ENCODE measurements at places on chromosomes 1 and 21.

- no peak for DNase-seq
Observed at GRCh38 chr1:97489834-97490233, 431.0 kb downstream of the DPYD start.

GRCh38 chr21:32844653-32845436, 73.3 kb upstream of the PAXBP1 start:
- DNase-seq = no peak

- no peak for DNase-seq
Observed at GRCh38 chr1:207335695-207336363, 14.4 kb downstream of the CD55 start.

GRCh38 chr1:64337926-64338325, 132.0 kb upstream of the CACHD1 start:
- no peak for DNase-seq

- DNase-seq = no peak
Observed at GRCh38 chr1:86416343-86416742, 7.6 kb upstream of the CLCA2 start.

DNA sequence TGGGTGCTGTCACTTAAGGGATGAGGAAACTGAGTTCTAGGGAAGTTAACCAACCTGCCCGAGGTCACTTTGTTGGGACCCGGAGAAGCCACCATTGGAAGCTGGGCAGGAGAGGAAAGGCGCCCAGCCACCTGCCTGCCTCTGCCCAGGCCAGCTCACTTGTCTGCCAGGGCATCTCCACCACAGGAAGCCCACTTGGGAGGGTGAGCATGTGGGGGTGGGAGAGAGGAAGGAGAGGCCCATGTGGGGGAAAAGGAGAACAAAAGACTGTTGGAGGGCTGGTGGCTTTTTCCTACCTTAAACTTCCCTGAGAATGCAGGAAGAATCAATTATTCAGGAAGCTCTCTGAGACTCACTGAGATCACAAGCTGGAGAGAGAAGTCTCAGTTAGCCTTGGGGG, 43.8 kb upstream of the SELENON start:
- DNase-seq = no peak

DNA sequence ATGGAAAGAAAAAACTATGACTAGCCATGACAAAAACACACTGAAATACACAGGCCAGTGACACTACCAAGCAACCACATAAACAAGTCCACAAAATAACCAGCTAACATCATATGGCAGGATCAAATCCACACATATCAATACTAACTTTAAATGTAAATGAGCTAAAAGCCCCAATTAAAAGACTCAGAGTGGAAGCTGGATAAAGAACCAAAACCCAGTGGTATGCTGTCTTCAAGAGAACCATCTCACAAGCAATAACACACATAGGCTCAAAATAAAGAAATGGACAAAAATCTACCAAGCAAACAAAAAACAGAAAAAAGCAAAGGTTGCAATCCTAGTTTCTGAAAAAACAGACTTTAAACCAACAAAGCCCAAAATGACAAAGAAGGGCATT, 476.2 kb upstream of the BEND5 start:
- no peak for DNase-seq

GRCh38 chr1:199799116-199799515, 228.4 kb upstream of the NR5A2 start:
- no peak for DNase-seq

DNA sequence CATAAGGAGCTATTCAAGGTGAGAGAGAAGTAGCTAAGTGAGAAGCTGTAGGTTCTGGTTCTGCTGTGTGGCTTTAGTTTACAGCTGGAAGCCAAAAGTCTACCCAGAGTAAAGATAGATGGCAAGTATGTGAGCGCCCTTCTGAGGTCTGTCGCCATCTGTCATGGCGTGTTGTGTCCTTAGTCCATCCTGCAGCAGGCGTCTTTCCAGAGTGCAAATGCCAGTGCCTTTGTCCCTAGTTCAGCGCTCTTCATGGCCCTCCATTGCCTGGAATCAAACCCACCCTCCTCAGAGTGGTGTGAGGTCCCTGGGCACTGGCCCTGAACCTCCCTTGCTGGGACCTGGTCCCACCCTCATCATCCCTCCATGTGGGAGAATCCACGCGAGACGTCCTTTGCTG, 96.6 kb downstream of the ADARB1 start:
- no peak for DNase-seq

- no peak for DNase-seq
Observed at GRCh38 chr1:94627771-94628498, 86.4 kb upstream of the F3 start.

DNA sequence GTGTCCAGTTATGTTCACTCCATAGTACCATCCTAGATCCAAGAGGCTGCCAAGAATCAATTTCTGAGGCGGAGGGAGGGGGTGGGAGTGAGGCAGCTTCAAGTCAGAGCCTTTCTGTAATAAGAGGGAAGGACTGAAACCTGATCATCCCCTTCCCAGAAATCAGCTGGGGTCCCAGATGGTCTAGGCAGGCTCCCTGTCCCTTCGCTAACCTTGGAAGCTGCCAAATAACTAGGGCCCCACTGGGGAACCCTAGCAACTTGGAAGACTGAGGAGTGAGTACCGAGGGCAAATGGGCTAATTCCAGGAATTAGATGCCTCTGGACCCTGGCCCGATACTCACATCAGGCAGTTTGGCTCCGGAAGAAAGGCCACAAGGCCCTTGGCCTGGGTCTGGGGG, 113.3 kb downstream of the NAV1 start:
- no peak for DNase-seq

Data from stimulated activated CD4-positive, alpha-beta T cell treated with anti-CD3 and anti-CD28 coated beads, Interleukin-1b, Interleukin-23, amount 100 ng/mL, for 1 hour (primary cell).